NCI-H1930 (cell line): ENCODE measurements at places on chromosomes 7 and 10.
A peak's percentile ranks its signal among the peaks of the same experiment; 100 is the strongest.

DNA sequence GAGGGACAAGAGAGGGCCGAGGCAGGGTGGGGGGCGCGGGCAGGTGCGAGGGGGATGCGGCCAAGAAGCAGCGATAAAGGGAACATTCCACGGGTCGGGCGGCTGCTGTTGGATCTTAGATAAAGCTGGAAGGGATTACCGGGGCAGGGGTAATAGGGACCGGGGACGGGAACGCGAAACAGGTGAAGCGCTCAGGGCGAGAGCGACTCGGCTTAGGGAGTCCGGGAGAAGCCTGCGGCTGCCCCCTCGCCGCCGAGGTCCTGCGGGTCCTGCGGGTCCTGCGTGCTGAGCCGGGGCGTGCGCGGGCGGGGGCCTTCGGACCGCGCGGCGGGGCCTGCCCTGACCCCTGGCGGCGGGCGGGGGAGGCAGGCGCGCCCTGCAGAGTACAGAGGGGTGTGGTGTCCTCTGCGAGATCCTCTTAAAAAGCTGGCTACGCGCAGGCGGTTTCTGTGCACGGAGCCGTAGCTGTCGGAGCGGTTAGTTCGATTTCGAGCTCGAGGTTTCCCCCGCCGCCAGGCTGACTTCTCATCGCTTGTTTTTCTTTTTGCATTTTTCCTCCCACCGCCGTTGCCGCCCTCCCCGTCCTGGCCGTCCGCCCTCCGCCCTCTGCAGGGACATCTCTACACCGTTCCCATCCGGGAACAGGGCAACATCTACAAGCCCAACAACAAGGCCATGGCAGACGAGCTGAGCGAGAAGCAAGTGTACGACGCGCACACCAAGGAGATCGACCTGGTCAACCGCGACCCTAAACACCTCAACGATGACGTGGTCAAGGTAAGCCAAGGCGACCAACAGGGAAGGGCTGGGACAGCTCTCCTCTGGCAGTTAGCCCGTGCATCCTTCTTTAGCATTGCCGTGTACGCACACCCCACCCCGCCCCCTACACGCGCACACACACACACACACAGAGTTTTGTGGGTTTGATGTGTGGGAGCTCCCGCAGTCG, 1.4 kb downstream of the CAV1 start:
- peak; percentile 30 for DNase-seq

- no peak for DNase-seq
Measured at GRCh38 chr10:77392236-77392721, 245.3 kb downstream of the KCNMA1 start.

- DNase-seq, result no peak
Measured at GRCh38 chr10:6102128-6102527, 13.3 kb downstream of the RBM17 start.

GRCh38 chr10:132117636-132118190, 52.0 kb downstream of the JAKMIP3 start:
- no peak for DNase-seq

DNA sequence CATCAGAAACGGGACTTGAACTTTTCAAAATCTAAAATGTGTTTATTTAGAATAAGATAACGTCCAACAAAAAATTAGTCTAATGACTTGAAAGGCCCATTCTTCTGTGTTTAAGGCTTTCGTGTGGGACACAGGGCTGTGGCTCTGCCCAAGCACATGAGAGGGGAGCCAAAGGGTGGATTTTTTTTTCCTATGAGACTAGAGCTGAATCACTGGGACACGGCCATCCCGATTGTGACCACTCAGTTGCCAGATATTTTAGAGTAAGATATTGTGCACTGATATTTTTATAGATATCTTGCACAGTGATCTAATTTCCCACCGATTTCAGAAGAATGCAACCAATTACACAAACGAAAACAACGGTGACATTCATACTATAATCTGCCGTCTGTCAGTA, 99.9 kb downstream of the ANK3 start:
- no peak for DNase-seq

DNA sequence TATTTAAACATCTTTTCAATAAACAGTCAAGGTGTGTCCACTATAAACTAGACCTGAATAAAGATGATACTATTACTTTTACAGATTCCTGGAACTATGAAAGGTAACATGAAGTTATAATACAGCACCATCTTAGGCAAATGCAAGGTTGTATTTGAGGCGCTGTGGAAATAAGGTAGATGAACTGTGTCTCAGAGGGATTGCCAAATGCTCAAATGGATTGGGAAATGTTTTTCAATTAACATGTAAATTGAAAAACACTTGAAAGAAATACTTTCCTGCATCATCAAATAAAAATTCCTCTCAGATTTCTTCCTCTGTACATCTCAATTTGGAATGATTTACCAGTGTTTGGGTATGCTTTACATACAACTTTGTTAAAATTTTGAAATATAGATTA, 139.4 kb downstream of the DKK1 start:
- DNase-seq, result no peak

- DNase-seq, result no peak
Measured at GRCh38 chr10:60182691-60183090, 207.0 kb downstream of the ANK3 start.

DNA sequence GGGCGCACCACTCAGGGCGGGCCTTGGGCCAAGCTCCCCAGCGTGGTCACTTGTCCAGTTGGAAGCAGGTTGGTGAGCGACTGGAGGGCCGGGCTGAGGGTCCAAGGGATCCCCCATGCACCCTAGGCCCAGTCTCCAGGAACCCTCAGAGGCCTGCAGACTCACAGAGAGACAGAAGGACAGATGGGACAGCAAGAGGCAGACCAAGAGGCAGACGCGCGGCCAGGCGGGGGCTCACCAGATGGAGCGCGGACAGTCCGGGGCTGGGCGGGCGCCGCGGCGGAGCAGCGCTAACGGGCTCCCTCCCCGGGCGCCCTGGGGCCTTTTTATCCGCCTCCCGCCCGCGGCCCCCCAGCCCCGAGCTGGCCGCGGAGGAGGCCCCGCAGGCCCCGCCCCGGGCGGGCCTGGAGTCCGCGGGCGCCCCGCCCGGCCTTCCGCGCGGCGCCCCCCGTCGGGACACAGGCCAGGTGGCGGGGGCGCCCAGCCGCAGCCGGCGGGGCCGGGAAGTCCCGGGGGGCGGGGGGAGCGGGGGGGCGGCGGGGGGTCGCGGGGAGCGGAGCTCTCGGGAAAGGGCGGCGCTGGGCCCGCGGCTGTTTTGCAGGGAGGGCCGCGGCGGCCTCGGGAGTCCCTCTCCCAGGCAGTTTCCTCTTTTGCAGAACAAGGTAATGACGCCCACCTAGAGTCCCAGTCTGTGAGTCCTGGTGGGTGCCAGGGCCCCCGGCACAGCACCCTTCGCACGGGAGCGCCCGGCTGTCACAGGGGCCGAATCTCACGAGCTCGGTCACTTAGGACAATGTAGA, at the start of gene LOXL4:
LOXL4 (minus strand) TSS at position 301 of the 800 bp plus-strand sequence. CDS start 5,175 bp downstream, outside the sequence.
- no peak for DNase-seq
